Lung (tissue), 17 donors: ENCODE measurements at places on chromosomes 7 and 10. TPM values are rescaled to one million over a fixed set of nuclear protein-coding genes. Genes with fewer than 3 reads are reported as not detected.
A peak's percentile ranks its signal among the peaks of the same experiment; 100 is the strongest.

The NEUROG3 gene
- not detected for total RNA-seq

The RNF148 gene
- total RNA-seq = 2.8 TPM

The CALCR gene
- total RNA-seq = 0.20 TPM

GRCh38 chr10:117457071-117457810, 82.0 kb upstream of the PDZD8 start:
- no peak overlapping the region for H3K4me3 ChIP-seq
- H3K4me1 ChIP-seq = no peaks in the 10 kb centered on the region
- peaks cover 3% of the 10 kb centered on the region for H3K27me3 ChIP-seq
- H3K27ac ChIP-seq = no peak overlapping the region
- DNase-seq = no peak

DNA sequence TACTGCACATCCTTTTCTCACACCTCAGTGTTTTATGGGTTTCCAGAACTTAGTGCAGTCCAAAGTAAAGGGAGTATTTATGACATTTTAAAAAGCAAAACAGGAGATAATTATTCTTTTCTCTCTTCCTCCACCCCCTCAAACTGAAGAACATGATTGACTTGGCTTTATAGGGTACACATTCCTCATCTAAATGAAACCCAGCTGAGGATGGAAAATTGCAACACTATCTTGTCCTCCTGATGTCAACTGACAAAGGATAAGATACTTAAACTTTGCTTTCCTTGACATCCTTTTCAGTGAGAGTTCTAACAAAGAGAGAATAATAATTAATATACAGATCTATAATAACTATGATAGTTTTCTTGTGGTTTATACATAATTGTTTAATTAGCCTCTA, 299.1 kb downstream of the BBS9 start:
- H3K27ac ChIP-seq = no peak overlapping the region
- H3K4me3 ChIP-seq = no peak overlapping the region
- H3K4me1 ChIP-seq = peaks cover 5% of the 10 kb centered on the region
- H3K27me3 ChIP-seq = no peaks in the 10 kb centered on the region
- no peaks in the 10 kb centered on the region for H3K36me3 ChIP-seq

DNA sequence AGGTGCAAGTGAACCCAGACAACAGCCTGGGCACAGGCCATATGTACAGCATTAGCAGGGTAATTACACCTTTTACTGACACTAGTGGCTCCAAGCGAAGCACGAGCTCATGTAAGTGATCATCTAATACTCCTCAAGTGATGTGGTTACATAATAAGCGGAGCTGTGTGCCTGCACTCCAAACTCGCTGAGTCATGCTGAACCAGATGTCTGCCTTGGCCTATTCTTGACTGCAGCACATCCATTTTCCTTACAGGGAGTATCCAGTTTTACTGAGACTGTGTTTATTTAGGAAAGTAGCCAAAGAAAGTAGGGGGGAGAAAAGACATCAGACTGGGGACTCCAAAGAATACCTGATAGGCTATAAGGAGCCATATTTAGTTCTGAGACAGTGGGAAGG, 90.1 kb downstream of the GRM3 start:
- no peaks in the 10 kb centered on the region for H3K36me3 ChIP-seq
- H3K4me1 ChIP-seq = no peaks in the 10 kb centered on the region
- H3K4me3 ChIP-seq = no peak overlapping the region
- H3K27me3 ChIP-seq = no peaks in the 10 kb centered on the region

GRCh38 chr10:65033957-65034356, 1512.8 kb downstream of the REEP3 start:
- DNase-seq = peak; percentile 8
- H3K27me3 ChIP-seq = no peaks in the 10 kb centered on the region
- no peak overlapping the region for H3K4me3 ChIP-seq

DNA sequence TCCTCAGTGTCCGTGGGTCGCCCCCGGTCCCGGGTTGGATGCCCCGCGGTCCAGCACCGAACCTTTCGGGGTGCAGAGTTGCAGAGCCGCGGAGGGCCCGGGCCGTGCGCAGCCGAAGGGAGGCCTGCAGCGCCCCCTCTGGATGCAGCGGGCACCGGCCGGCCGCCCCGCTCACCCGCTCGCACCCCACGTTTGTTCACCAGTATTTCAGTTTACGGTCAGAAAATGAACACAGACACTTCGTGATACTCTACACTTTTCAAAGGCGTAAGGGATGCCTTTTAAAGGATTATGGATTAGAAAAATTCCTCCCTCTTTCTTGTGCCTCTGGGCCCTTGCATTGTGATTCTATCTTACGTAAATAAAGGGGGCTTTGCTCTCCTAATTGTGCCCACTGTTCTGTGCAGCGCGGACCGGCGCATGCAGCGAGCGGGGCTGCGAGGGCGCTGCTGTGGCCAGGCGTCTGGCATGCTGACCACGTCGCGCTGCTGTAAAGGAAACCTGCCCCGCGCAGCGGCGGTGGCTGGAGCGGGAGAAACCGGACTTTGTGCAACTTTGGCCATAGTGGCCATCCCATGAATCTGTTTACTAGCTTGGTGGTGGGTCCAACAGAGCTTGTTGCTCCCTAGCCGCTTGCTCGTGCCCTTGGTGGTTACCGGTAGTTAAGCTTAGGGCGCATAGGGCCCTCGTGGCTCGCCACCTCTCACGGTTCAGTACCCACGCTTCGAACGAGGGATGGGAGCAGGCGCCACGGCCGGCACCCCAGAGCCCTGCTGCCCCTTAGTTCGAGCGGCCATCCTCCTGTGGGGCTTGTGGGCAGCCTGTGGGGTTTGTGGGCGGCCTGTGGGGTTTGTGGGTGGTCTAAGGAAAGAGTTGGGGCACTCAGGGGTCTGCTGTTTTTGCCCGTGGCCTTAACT, 739 bp upstream of the MEST start:
- no peaks in the 10 kb centered on the region for H3K27me3 ChIP-seq
- H3K4me3 ChIP-seq = no peak overlapping the region
- no peaks in the 10 kb centered on the region for H3K4me1 ChIP-seq

GRCh38 chr10:1605999-1606940, 131.1 kb downstream of the ADARB2 start:
- no peaks in the 10 kb centered on the region for H3K36me3 ChIP-seq
- no peak for DNase-seq
- H3K4me3 ChIP-seq = no peak overlapping the region
- no peak overlapping the region for H3K27ac ChIP-seq
- H3K27me3 ChIP-seq = peaks cover 17% of the 10 kb centered on the region
- no peaks in the 10 kb centered on the region for H3K4me1 ChIP-seq
